Left renal cortex interstitium (tissue), 4 donors: ENCODE measurements at places on chromosomes 6 and 20. TPM values are rescaled to one million over a fixed set of nuclear protein-coding genes. Genes with fewer than 3 reads are reported as not detected.

EIF6 gene
- polyA plus RNA-seq: 147 TPM

WFDC5 gene
- not detected for polyA plus RNA-seq

OR2H1 gene
- not detected for polyA plus RNA-seq

NXT1 gene
- 17.4 TPM for polyA plus RNA-seq

MYL9 gene
- 331 TPM for polyA plus RNA-seq

GRCh38 chr6:93721386-93722048, 302.2 kb upstream of the EPHA7 start:
- no peak for DNase-seq

- DNase-seq: no peak
Observed at GRCh38 chr6:25954756-25955155, 7.8 kb upstream of the TRIM38 start.

DNA sequence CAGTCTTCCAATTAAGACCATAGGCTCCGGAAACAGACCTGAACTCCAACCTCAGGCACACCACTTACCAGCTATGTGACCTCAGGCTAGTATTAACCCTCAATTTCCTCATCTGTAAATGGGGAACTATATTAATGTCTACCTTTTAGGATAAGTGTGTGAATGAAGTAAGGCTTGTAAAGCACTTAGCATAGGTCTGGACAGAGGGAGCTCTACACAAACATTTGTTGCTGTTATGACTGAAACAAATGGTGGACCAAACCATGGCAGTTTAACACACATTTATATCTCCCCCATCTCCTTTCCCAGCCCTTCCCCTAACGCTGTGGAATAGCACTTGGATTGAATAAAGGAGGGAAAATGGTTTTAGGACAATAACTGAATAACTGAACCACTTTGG, 48.7 kb downstream of the TSHZ2 start:
- no peak for DNase-seq

- DNase-seq: peak; percentile 9
Observed at GRCh38 chr6:64330694-64331307, 695.2 kb downstream of the PHF3 start.
